ENCODE measurements at places on chromosomes 4 and X. TPM values are rescaled to one million over a fixed set of nuclear protein-coding genes. Genes with fewer than 3 reads are reported as not detected.

Gene LONRF3
- 1.5 TPM for total RNA-seq

GRCh38 chr4:85500110-85500867 lies 25.3 kb downstream of the ARHGAP24 start:
- no peak for DNase-seq

- DNase-seq, result no peak
Measured at GRCh38 chr4:88857588-88857987, 160.0 kb upstream of the NAP1L5 start.

DNA sequence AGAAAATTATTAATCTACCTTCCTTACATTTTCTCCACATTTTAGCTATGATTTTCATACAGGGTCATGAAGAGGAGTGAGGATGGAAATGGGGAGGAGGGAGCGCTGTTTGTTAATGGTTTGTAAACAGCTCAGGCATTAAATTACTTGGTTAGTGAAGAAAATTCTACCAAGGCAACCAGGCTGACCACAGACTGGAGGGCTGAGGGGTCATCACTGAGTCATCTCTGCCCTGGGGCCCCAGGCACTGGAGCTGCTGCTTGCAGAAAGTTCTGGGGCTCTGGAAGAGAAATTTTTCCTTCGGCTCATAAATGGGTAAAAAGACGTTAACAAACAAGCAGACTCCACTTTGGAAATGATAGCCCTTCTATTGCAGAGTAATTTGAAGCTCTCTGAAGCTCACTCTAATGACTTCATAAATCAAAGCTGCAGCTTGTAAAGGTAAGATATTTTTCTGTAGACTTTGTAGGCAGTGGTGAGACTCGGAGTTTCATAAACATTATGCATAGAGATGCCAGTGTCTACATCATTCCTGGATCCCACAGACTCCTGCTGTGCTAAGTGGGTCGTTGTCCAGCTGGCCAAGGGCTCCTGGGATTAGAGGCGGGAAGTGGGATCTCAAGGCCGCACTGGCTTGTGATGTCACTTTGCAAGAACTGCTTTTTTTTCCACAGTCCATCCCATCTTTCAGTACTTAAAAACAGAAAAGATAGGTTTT lies 159.6 kb downstream of the PTTG2 start:
- no peak for DNase-seq

GRCh38 chr4:45350438-45350837 lies 624.1 kb upstream of the GNPDA2 start:
- DNase-seq, result no peak

DNA sequence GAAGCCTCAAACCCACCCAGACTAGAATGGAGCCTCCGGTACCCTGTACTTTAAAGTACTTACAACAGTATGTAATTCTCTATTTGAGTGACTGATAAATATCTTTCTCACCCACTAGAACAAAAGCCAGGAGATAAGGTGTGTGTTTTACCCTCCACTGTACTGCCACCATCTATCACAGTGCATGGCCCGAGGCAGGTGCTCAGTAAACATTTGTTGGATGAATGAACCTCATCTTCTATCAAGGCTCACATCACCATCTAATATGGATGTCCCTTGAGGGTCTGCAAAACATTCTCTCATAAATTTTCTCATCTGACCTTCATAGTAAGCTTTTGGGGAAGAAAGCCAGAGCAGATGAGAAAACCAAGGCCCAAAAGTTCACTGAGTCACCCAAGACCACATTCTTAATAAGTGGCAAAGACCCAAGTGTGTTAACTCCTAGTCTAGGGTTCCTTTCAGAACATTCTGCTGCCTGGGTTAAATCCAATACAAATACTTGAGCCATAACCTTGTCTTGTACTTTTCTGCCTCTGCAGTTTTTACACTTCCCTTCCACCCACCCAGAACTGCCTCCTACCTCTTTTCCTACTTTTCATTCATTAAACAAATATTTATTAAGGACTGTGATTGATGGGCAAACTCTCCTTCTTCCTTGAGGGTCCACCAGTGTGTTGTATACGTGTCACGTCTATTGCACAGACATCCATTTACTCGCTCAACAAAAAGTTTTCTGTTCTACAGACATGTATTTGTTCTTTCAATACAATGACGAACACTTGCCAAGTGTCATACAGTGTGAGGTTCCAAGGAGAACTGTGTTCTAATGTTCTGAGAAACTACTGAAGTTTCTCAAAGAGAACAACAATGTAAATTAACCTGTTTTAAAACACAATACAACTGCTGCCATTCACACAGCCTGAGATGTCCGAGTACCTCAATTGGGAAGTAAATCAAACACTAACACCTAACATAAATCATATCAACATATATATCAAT lies 35.7 kb downstream of the APBB2 start:
- no peak for DNase-seq

- no peak for DNase-seq
Measured at GRCh38 chr4:8385611-8386010, 54.9 kb downstream of the ACOX3 start.

DNA sequence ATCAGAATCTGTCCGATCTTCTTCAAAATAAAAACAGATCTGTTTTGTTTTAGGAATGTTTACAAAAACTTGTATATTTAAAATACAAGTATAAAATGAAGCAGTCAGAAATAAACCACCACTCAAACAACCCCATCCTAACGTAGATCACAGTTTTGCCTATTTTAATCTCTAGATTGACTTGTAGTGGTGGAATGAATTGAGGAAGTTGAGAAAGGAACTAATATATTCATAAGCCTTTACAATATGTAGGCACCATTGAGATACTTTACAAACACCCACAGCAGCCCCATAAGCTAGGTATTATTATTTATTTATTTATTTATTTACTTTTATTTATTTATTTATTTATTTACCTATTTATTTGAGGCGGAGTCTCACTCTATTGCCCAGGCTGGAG lies 52.3 kb upstream of the KLF3 start:
- DNase-seq, result no peak

- no peak for DNase-seq
Measured at GRCh38 chr4:113474017-113474416, 287.5 kb downstream of the CAMK2D start.

DNA sequence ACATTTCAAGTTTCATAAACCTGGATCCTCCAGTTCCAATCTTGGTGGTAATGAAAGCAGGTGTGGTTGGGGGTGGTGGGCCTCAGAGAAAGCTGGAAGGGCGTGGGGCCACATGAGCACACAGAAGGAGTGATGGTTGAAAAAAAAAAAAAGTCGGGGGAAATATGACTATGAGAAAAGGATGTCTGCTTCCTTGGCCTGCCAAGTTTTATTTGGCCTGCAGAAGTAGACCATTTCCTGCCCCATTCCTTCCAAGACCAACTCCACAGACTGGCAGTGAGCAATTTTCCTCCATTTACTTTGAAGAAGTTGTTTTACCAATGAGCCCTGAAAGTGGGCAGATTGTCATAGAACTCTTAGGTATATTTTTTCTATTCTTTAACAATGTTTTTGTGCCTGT lies 43.3 kb downstream of the LNX1 start:
- no peak for DNase-seq

DNA sequence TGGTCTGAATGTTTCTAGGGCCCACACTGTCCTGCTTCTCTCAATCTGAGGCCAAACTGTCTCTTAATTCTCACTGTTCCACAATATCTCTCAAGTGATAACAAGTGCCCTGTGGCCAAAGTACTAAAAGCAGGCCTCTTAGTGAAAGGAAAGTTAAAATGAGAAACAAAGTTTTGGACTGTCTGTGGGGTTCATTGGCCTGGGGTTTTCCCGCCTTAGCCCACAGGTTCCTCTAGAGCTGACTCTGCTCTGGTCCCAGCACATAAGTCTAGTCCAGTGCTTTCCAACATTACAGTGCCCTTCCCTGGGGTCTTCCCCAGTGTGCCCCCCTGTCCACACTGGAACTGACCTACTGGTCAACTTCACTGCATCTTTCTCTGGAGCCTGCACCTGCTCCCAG lies 6.3 kb downstream of the MAGEB1 start:
- no peak for DNase-seq
